Neural progenitor cell (in vitro differentiated cells): ENCODE measurements at places on chromosomes 4 and X. TPM values are rescaled to one million over a fixed set of nuclear protein-coding genes. Genes with fewer than 3 reads are reported as not detected.

- no peak for DNase-seq
Measured at GRCh38 chrX:41857670-41858069, 65.7 kb downstream of the CASK start.

GRCh38 chr4:1725521-1725920, 4.2 kb downstream of the TACC3 start:
- DNase-seq = no peak

DNA sequence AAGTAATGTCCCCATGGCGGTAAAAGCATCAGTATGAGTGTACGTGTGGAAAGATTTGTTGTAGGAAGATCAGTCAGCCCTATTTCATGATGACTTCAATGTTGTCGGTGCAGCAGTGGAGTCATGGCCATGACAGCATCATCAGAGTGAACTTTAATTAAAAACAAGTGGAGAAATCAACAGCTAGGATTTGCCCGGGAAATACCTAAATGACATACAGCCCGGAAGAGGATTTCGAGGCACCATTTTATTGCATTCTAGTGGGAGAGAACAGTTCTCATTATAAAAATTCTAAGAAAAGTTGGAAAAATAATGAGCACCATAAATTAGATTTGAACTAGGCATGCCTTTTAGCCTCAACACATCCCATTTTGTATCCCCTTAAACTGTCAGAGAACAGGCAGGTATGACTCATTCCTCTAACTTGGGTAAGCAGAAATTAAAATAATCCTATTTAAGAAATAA, 170.1 kb downstream of the SHROOM3 start:
- DNase-seq = no peak

SCFD2 gene
- total RNA-seq = 4.4 and 4.8 TPM in 2 replicates

SPANXD gene
- total RNA-seq = not detected in 2 replicates

GRCh38 chr4:3741217-3742011, 24.8 kb upstream of the ADRA2C start:
- no peak for DNase-seq

DNA sequence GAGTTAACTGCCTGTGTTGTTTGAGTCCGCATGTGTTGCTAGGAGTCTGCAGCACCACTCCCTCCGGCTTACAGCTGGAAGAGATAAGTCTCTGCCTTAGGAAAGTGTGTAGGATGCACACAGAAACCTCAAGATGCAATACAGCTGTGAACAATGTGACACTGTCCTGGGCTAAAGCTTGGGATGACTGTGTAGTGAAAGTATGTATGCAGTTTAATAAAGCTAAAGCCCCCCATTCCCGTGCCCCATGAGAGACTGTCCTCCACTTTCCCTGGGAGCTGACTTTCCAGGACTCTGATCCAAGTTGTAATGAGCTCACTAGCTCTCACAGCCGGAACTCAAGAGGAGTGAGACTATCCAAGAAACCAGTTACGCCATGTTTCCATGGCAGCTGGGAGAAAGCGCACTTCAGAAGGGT, 156.6 kb upstream of the FTHL17 start:
- DNase-seq = no peak

- no peak for DNase-seq
Measured at GRCh38 chrX:102535958-102536357, 19.4 kb upstream of the TMSB15A start.

- DNase-seq = no peak
Measured at GRCh38 chr4:66602622-66603021, 932.3 kb upstream of the EPHA5 start.

ZXDA gene
- not detected in 2 replicates for total RNA-seq

OPRPN gene
- not detected in 2 replicates for total RNA-seq

DNA sequence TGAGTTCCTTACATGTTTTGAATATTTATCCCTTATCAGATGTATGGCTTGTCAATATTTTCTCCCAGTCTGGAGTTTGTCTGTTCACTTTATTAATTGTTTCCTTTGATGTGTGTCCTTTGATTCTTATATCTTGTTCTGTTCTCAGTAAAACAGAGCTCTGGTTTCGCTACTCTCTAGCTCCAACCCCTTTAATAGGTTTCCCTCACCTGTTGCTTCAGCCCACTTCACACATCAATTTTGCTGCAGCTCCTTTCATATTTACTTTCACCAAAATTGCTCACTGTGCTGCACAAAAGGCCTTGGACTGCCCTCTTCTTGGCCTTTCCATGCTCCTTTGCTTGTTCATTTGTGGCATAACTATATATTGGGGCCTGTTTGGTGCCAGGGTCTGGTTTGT, 85.1 kb downstream of the CFAP299 start:
- DNase-seq = no peak

MSX1 gene
- total RNA-seq = 0.65 TPM in 1 of 2 replicates, not detected in the other

DNA sequence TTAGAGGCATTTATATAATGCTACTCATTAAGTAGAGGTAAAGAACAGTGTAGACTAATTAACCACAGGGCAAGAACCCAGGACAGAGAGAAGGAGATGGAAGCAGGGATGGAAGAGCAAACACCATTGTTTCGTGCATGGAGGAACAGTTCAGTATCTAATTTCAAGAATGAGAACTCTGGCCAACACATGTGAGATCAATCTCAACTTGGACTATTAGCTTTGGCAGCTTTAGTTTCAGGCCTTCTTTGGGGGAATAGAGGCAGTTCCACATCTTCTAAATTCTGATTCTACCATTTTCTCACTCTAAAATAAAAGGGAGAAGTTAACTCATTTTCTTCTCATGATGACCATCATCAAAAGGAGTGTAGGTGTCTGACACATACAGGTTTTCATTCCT, 207.0 kb downstream of the LDB2 start:
- no peak for DNase-seq

- DNase-seq = no peak
Measured at GRCh38 chrX:56618323-56618722, 54.9 kb downstream of the UBQLN2 start.

DNA sequence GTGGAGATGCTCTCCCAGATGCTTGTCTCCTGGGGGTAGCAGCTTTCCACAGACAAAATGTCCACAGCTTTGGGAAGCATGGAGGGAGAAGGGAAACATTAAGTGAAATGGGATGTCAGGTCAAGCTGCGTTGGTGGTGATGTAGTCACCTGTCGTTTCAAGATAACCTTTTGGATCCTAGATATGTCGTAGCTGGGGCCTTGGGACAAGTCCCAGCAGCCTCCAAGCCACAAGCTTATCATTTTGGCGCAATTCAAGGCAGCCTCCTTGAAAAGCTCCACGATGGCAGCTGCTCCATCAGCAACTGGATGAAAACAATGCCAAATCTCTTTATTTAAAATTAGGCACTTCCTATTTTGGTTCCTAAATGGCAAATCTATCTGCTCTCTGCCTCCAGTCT, 52.0 kb downstream of the RTL9 start:
- DNase-seq = no peak

DNA sequence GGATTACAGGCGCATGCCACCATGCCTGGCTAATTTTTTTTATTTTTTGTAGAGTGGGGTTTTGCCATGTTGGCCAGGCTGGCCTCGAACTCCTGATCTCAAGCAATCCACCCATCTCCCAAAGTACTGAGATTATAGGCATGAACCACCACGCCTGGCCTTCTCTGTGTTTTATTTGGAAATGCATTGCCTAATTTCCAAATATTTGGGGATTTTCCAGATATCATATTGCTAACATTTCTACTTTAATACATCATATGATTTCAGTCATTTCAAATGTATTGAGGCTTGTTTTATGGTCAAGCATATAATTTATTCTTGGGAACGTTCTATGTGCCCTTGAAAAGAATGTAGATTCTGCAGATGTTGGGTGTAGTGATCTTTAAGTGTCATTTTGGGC, 38.8 kb downstream of the FGF2 start:
- no peak for DNase-seq
